ENCODE measurements at places on chromosomes 6 and 20. TPM values are rescaled to one million over a fixed set of nuclear protein-coding genes. Genes with fewer than 3 reads are reported as not detected.

DNA sequence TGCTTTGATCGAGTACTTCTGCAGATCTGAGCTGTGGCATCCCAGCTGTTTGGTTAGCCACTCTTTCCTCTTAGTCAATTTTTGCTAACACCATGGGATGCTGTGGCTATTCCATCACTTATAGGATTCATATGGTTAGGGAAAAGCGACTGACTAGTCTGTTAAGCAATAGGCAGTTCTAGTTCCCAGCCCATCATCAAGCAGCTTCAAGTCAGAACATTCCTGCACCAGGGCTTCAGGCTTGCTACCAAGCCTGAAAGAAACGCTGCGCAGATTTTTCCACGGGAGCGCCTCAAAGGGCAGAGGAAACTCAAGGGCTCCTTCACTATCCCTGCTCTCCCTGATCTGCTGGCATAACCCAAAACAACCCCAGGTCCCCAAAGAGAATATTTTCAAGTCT lies 159.8 kb upstream of the SUPT3H start:
- H3K27ac ChIP-seq, result no peak overlapping the region
- H3K36me3 ChIP-seq, result no peaks in the 10 kb centered on the region
- H3K27me3 ChIP-seq, result no peaks in the 10 kb centered on the region
- H3K4me1 ChIP-seq, result no peaks in the 10 kb centered on the region
- no peak for DNase-seq

DNA sequence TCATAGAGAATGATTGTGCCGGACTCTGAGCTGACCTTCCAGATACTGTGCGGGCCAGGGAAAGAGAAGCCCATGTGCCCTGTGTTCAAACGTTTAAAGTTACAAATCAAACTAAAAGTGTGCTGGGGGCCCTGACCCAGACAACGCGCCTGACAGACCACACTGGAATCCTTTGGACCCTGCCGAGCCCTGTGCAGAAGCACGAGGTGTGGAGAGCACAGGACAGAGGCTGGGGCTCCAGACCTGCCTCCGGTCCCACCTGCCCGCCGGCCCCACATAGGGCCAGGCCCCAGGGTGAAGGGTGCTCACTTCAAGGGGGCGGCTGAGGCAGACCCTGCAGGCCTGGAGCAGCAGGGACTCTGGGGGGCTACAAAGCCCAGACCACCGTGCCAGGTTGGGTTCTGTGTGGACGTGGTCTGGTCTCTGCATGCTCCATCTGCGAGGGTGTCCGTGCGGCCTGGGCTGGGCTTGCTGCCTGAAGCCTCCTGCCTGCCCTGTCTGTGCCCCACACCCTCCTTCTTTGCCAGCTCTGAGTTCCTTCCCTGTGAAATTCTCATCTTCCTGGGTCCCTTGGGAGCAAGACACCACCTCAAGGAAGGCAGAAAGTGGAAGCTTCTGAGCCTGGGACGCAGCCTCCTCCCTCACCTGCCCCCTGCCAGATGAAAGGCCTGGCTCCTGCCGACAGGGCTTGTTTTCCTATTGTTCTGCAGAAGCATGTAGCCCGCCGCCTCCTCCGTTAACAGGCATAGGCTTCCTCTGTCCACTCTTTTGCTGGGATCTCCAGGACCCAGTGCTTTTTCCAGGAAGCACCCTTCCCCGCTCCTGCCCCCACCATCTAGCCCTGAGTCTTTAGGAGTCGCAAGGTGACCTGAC lies 186.2 kb downstream of the ERMARD start:
- no peaks in the 10 kb centered on the region for H3K27me3 ChIP-seq
- no peak overlapping the region for H3K4me3 ChIP-seq
- H3K4me1 ChIP-seq, result no peaks in the 10 kb centered on the region
- DNase-seq, result no peak

GRCh38 chr6:29255530-29255929 lies 46.0 kb upstream of the OR14J1 start:
- H3K4me1 ChIP-seq, result no peaks in the 10 kb centered on the region
- no peak for DNase-seq
- H3K36me3 ChIP-seq, result no peaks in the 10 kb centered on the region
- H3K27me3 ChIP-seq, result no peaks in the 10 kb centered on the region
- H3K4me3 ChIP-seq, result no peak overlapping the region

DNA sequence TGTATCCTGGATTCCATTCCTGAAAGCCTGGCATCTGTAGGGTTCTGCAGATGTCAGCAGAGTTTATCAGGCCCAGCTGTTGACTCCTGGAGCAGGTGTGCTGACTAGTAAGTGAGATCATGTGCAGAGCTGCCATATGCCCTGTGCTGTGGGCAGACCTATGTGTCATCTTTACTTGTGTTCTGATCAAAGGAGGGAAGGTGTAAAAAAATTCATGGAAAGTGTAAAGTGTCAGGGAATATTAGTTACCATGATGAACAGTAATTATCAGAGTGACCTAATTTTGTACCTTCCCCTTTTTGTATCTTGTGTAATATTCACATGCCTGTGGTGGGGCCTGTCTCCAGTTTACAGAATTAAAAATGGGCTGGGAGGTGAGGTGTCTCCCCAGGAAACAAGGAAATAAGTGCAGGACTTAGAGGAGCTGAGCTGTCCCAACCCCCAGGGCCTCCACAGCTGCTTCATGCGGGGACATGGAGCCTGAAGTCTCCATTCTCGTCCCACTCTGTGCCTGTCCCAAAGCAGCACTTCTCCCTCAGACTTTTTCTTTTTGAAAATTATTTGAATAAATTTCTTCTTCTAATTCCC lies 148.2 kb upstream of the GGTLC1 start:
- no peaks in the 10 kb centered on the region for H3K4me1 ChIP-seq
- H3K27me3 ChIP-seq, result no peaks in the 10 kb centered on the region
- no peak overlapping the region for H3K27ac ChIP-seq
- no peaks in the 10 kb centered on the region for H3K36me3 ChIP-seq
- no peak for DNase-seq

GRCh38 chr6:92047152-92047850 lies 1372.1 kb downstream of the EPHA7 start:
- H3K27ac ChIP-seq, result no peak overlapping the region
- H3K4me1 ChIP-seq, result no peaks in the 10 kb centered on the region
- DNase-seq, result no peak
- H3K36me3 ChIP-seq, result no peaks in the 10 kb centered on the region
- H3K4me3 ChIP-seq, result no peak overlapping the region
- H3K27me3 ChIP-seq, result no peaks in the 10 kb centered on the region

The TCF19 gene
- total RNA-seq, result 22.3 TPM

DNA sequence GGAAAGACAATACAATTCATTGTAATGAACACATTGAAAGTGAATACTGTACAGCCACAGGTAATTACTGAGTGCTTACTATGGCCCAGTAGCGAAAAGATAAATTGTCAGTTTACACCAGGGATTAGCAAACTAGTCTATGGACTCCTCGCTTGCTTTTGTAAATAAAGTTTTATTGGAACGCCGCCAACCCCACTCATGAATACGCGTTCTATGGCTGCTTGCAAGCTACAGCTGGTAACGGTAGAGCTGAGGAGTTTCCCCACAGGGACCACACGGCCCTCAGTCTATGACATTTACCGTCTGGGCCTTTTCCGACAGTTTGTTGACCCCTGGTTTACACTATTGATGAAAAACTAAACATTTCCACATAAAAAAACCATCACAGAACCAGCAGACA lies 24.2 kb downstream of the LAMA5 start:
- no peak overlapping the region for H3K4me3 ChIP-seq
- H3K4me1 ChIP-seq, result no peaks in the 10 kb centered on the region
- H3K27me3 ChIP-seq, result no peaks in the 10 kb centered on the region

The HSPA1L gene
- 1.5 TPM for total RNA-seq

The RIMS4 gene
- total RNA-seq, result 0.64 TPM

DNA sequence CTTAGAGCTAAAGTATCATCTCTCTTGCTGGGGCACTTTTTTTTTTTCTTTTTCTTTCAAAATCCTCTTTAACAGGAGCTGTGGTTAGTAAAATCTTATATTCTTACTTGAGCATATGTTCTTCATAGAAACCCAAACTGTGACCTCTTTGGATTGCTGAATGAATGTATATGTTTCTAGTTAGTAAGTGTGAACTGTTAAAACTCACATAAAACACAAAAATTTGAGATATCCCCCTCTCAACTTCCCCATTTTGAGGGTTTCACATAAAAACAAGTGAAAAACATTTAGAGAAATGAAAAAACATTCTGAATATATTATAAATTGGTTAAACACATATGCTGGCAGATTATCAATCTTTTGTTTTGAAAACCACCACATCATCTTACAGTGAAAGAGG lies 78.1 kb downstream of the INSM1 start:
- H3K27ac ChIP-seq, result no peak overlapping the region
- no peak for DNase-seq
- no peaks in the 10 kb centered on the region for H3K4me1 ChIP-seq

DNA sequence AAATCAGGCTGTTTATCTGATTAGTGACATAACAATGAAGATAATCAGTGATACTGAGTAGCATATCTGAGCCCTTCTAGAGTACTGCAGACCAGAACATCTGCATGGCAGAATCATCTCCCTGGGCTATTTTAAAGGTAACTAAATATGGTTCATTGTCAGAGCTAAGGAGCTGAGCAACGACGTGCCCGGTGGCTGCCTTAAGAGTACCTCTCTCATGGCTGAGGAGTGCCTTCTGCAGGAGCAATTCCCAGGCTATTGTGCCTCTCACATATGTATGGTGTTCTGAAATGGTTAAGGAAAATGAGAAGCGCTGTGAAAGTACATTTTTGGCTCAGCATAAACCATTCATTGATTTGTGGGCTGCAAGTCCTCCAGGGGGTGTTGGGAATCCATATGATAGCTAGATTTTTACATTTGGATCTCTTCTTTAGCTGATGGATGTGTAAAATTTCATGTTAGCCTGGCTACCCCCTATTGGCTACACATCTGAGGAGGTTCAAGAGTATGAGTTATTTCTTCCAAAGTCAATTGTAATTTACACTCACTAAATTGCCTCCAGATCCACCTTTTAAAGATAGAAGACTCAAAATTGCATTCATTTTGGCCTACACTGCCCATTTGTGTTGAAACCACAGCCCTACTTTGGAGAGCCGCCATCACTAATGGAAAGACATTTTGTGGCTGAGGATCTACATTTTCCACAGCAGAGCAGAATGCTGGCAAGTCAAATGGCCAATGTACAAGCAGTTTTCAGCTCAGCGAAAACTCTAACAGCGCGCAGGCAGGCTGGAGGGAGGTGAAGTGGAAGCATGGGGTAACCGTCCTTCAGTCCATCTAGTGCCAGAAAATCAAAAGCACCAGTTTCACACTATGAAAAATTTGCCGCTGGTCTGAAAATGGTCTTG lies 198.0 kb downstream of the SIM1 start:
- no peak for DNase-seq
- no peaks in the 10 kb centered on the region for H3K4me1 ChIP-seq
- no peaks in the 10 kb centered on the region for H3K27me3 ChIP-seq
- H3K27ac ChIP-seq, result no peak overlapping the region
- no peaks in the 10 kb centered on the region for H3K36me3 ChIP-seq

- no peaks in the 10 kb centered on the region for H3K27me3 ChIP-seq
- no peaks in the 10 kb centered on the region for H3K36me3 ChIP-seq
- no peak overlapping the region for H3K4me3 ChIP-seq
- DNase-seq, result no peak
- H3K4me1 ChIP-seq, result peaks cover 5% of the 10 kb centered on the region
These were observed 114.7 kb upstream of the ZNF217 start for GRCh38 chr20:53708129-53708968.

- H3K27me3 ChIP-seq, result no peaks in the 10 kb centered on the region
- no peaks in the 10 kb centered on the region for H3K4me1 ChIP-seq
- H3K36me3 ChIP-seq, result no peaks in the 10 kb centered on the region
- no peak for DNase-seq
- H3K4me3 ChIP-seq, result no peak overlapping the region
These were observed 180.5 kb upstream of the OPRM1 start for GRCh38 chr6:153858529-153858928.

The JPH2 gene
- total RNA-seq, result 50.5 TPM

- H3K36me3 ChIP-seq, result no peaks in the 10 kb centered on the region
- no peak for DNase-seq
- no peaks in the 10 kb centered on the region for H3K27me3 ChIP-seq
- no peaks in the 10 kb centered on the region for H3K4me1 ChIP-seq
- H3K4me3 ChIP-seq, result no peak overlapping the region
- H3K27ac ChIP-seq, result no peak overlapping the region
These were observed 115.1 kb upstream of the TOP1 start for GRCh38 chr20:40913224-40914185.

The PPP1R18 gene
- 114 TPM for total RNA-seq

GRCh38 chr6:148396411-148396810 lies 53.8 kb downstream of the SASH1 start:
- H3K27me3 ChIP-seq, result no peaks in the 10 kb centered on the region
- no peak overlapping the region for H3K4me3 ChIP-seq
- no peak for DNase-seq
- H3K36me3 ChIP-seq, result no peaks in the 10 kb centered on the region
- peak overlapping the region; percentile 23 for H3K27ac ChIP-seq

The OOEP gene
- not detected for total RNA-seq

GRCh38 chr6:154350293-154350692 lies 6.3 kb downstream of the IPCEF1 start:
- no peak overlapping the region for H3K4me3 ChIP-seq
- H3K4me1 ChIP-seq, result no peaks in the 10 kb centered on the region
- no peak overlapping the region for H3K27ac ChIP-seq
- no peaks in the 10 kb centered on the region for H3K36me3 ChIP-seq
- H3K27me3 ChIP-seq, result no peaks in the 10 kb centered on the region
- no peak for DNase-seq

The CFB gene
- total RNA-seq, result 31.5 TPM

GRCh38 chr20:53866794-53867740 lies 203.3 kb downstream of the BCAS1 start:
- no peak for DNase-seq
- no peaks in the 10 kb centered on the region for H3K36me3 ChIP-seq
- peak overlapping the region; percentile 69 for H3K27ac ChIP-seq
- H3K4me1 ChIP-seq, result no peaks in the 10 kb centered on the region

Measured in uterus (tissue), 4 donors.